ENCODE measurements at places on chromosomes 5 and 9.

GRCh38 chr9:73155968-73156864 lies 4.6 kb downstream of the ANXA1 start:
- no peak for DNase-seq

GRCh38 chr5:108743319-108743718 lies 4.4 kb upstream of the FER start:
- DNase-seq = no peak

GRCh38 chr5:126970517-126971017 lies 59.8 kb downstream of the MARCHF3 start:
- no peak for DNase-seq

DNA sequence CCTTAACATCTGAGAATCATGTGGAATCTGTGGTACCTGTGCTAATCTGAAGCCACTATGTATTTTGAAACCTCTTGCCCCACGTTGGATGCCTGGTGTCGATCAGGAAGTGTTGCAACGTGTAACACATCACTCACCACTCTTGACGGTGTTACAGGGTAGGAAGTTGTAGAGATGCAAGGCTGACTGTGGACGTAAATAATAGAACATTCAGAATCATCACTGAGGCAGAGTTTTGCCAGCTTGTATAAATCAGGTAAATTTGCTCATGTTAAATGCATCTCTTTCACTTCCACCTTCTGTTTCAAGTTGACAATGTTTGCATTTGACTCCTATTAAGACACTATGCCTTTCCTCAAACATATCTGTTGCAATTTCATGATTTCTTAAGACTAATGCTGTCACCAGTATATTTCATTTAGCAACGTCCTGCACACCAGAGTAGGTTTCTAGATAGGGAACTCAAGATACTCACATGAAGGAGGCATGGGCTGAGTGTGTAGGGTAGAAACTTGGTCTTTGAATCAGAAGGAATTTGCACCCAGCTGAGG lies 38.1 kb downstream of the BASP1 start:
- DNase-seq = no peak

DNA sequence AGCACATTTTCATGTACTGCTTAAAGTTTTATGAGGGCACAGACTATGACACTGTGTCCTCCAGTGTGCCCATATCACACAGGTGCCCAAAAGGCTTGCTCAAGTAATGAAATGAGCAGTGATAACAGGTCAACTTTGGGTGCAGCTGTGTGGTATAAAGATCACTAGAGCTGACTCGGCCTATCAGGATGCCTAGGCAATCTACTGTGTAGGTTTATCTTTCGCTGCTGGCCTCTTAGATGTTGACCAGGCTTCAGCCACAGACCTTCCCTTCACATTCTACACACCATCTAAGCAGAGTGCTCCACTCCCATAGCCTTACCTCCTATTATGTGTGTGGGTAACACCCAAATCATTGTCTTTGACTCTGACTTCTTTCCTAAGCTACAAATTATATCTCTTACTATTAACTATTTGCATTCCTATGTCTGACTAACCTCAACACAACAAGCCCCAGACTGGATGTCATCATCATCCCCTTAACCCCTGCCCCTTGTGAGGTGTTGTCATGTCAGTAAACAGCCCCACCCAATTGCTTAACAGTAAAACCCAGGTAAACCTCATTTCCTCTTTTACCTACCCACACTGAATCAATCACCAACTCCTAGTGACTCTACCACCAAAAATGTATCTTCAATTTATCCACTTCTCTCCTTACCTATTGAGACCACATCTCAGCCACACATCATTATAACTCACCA lies 2.5 kb downstream of the SREK1IP1 start:
- DNase-seq = peak; percentile 20

DNA sequence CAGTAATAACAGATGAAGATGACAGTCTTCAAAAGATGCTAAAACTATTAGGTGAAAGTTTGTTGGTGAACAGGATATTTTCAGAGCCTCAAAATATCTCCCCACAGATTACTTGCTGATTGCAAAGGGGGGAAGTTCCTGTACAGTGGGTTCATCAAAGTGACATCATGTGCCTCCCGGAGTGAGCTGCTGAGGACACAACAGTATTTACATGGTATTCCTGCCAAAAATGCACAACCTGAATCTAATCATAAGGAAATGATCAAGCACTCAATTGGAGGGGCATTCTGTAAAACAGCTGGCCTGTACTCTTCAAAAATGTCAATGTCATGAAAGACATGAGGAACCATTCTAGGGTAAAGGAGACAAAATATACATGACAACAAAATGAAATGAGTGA lies 18.9 kb upstream of the GLIS3 start:
- no peak for DNase-seq

DNA sequence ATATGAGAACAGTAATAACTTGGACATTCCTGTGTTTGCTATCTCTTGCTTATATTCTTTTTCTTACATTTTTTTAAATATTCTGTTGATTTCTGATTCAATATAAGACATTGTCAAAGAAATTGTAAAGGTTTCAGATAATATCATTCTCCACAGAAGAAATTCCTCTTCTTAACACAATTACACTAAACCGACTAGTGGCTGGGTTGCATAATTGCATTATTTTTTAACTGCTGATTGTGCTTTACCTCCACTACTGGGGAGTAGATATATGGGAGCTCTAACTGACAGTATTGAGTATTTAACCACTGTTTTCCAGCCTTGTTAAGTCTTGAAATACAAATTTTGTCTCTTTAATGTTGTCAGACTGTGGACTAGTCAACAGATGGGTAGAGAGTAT lies 723.8 kb upstream of the EDIL3 start:
- no peak for DNase-seq

GRCh38 chr5:36796155-36796554 lies 80.4 kb upstream of the NIPBL start:
- no peak for DNase-seq

- DNase-seq = no peak
These were observed 614.1 kb downstream of the EBF1 start for GRCh38 chr5:158485604-158486081.

GRCh38 chr9:38141746-38142591 lies 72.9 kb upstream of the SHB start:
- peak; percentile 61 for DNase-seq

DNA sequence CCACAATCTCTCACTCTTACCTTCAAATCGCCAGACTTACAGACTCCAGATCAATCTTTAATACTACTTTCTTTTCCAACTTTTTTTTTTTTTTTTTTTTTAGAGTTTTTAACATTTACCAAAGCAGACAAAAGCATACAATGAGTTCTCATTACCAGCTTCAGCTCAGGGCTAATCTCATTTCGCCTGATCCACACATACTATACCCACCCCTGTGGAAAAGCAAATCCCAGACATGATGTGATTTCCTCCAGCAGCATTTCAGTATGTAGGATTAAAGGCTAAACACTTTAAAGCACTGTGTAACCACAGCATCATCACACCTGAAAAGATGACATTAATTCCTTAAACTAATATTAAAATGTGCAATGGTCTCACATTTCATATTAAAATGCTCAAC lies 138.8 kb upstream of the RETREG1 start:
- DNase-seq = no peak

DNA sequence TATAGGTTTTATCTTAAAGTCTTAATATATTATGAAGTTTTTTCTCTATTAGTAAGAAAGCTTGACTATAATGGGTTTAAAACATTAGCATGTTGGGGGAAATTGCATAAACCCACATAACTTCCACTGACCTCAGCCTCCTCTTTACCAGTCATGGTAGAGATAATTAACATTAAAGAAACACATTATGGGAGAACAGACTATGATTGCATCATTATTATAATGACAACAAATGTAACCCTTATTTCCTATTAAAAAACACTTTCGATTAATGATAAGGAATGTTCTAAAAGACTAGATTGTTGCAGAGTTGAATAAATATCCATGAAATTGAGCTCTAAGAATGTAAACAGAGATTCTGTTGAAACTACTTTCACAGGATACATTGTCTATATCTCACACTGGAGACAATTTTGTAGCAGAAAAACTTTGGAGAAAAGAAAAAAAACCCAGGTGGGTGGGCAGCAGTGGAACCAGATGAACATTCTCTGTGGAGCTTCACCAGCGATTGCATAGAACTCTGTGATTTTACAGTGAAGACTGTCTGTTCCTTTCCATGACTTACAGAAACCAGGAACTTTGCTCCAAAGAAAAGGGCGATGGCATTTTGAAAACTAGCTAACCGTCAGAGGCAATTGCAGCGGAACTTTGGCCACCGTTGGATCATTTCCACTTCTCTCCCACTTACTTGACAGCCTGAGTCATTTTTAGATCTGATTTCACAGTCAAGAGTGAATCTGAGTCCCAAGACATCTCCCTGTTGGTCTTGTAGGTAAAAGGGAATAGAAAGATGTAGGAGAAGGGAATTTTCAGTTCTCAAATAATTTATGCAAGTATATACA lies 21.0 kb upstream of the ERAP2 start:
- no peak for DNase-seq

- DNase-seq = peak; percentile 50
These were observed 69.9 kb downstream of the LRSAM1 start for GRCh38 chr9:127520941-127521918.

DNA sequence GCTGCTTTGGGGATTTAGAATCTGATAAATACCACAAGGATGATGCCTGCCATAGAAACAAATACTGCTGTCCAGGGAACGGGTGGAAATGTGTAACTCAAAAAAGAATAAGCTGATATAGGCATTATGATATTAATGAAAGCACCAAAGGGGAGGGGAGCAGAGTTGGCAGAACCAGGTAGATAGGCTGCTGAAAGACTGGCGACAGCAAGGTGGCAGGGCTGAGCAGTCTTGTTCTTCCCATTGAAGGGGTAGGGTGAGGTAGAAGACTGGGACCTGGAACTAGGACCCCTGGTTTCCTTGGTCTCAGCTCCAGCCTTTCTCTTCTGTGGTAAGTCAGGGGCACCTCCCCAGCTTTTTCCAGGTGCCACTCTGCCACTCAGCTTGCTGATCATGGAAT lies 31.4 kb upstream of the TMOD1 start:
- peak; percentile 16 for DNase-seq

DNA sequence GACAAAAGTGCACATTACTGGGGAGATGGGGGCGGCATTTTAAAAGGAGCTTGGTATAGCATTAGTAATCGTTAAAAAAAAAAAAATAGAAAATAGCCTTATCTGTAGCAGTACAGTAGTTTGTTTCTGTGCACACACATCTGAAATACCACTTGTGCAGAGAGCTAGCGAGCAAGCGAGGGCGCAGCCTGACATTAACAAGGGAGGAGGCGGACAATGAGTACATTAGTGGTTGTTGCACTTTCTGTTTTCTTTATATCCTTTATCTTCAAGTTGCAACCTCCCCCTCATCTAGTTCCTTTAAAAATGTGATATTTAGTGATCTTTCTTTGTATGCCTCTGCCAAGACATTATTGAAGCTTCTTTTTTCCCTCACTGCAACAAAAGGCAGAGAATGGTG lies 880 bp upstream of the PTPDC1 start:
- no peak for DNase-seq

GRCh38 chr9:107895501-107896001 lies 406.0 kb upstream of the KLF4 start:
- no peak for DNase-seq

- no peak for DNase-seq
These were observed 14.7 kb downstream of the COL15A1 start for GRCh38 chr9:98958271-98958984.

- DNase-seq = no peak
These were observed 35.2 kb upstream of the CDC42SE2 start for GRCh38 chr5:131228646-131229045.

Data from SW480 (cell line).